Lung (tissue), 17 donors: ENCODE measurements at places on chromosomes 3 and 15. TPM values are rescaled to one million over a fixed set of nuclear protein-coding genes. Genes with fewer than 3 reads are reported as not detected.

GRCh38 chr3:60772584-60772983, 478.7 kb downstream of the FHIT start:
- H3K36me3 ChIP-seq: no peaks in the 10 kb centered on the region
- H3K27me3 ChIP-seq: no peaks in the 10 kb centered on the region
- H3K27ac ChIP-seq: no peak overlapping the region
- peaks cover 3% of the 10 kb centered on the region for H3K4me1 ChIP-seq

- no peak for DNase-seq
- H3K27me3 ChIP-seq: no peaks in the 10 kb centered on the region
- H3K27ac ChIP-seq: no peak overlapping the region
- no peak overlapping the region for H3K4me3 ChIP-seq
- peaks cover 1% of the 10 kb centered on the region for H3K4me1 ChIP-seq
These were observed 67.9 kb upstream of the TMEM115 start for GRCh38 chr3:50427217-50427616.

GRCh38 chr3:194137506-194138474, 1.8 kb downstream of the HES1 start:
- H3K4me1 ChIP-seq: peaks cover 12% of the 10 kb centered on the region
- H3K27me3 ChIP-seq: no peaks in the 10 kb centered on the region
- no peaks in the 10 kb centered on the region for H3K36me3 ChIP-seq

DNA sequence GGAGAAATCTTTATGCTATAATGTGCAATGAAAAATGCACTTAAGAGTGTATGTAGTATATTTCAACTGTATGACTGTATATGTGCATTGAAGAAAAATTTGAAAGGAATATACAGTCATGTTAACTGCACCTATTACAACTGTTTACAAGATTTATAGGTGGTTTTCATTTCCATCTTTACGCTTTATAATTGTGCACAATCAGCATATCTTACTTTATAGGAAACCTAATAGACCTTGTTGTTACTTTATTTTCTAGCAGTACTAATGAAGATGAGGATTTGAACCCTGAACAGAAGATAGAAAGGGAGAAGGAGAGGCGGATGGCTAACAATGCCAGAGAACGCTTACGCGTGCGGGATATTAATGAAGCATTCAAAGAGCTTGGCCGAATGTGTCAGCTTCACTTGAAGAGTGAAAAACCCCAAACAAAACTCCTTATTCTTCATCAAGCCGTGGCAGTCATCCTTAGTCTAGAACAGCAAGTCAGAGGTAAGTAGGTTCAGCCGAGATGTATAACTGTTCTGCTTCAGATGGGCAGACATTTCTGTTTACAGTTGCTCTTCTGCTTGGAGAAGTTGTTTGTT, 103.4 kb upstream of the CGNL1 start:
- no peak for DNase-seq
- H3K27ac ChIP-seq: no peak overlapping the region
- no peaks in the 10 kb centered on the region for H3K27me3 ChIP-seq
- H3K4me1 ChIP-seq: no peaks in the 10 kb centered on the region
- no peak overlapping the region for H3K4me3 ChIP-seq
- peaks cover 12% of the 10 kb centered on the region for H3K36me3 ChIP-seq

- H3K4me1 ChIP-seq: no peaks in the 10 kb centered on the region
- H3K27ac ChIP-seq: no peak overlapping the region
- no peaks in the 10 kb centered on the region for H3K36me3 ChIP-seq
- peak; percentile 15 for DNase-seq
- no peak overlapping the region for H3K4me3 ChIP-seq
These were observed 87.6 kb upstream of the KBTBD8 start for GRCh38 chr3:66910266-66911055.

DNA sequence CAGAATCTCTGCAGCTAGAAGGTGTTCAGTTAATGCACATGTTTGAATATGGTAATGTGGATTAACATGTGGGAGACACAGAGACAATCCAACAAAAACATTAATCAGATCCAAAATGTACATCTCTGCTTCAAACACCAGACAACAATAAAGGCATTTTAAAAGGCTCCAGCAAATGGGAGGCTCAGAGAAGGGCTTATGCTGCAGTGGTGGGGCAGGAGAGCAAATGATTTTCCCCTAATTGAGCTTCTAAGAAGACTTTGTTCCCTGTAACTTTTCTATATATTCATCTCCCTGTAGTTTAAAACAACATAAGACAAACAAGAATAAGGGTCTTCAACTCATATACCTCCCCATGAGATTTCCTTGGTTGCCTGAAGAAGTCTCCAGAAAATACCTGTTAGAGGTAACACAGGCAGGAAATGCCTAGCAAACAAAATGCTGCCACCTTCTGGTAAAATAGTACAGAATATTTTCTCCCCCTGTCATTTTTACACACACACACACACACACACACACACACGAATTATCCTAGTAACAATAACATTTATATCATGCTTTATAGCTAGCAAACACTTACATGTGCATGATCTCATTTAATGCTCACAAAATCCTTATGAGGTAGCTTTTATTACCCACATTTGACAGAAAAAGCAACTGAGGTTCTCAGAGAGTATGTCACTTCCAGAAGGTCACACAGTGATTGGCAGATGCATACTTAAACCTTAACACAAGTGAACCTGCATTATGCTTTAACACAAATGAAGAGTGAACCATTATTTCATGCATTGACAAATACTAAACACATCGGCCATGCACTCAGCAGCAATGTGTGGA, 123.4 kb upstream of the MB21D2 start:
- H3K4me3 ChIP-seq: no peak overlapping the region
- no peaks in the 10 kb centered on the region for H3K36me3 ChIP-seq
- peak; percentile 43 for DNase-seq
- no peaks in the 10 kb centered on the region for H3K4me1 ChIP-seq

DNA sequence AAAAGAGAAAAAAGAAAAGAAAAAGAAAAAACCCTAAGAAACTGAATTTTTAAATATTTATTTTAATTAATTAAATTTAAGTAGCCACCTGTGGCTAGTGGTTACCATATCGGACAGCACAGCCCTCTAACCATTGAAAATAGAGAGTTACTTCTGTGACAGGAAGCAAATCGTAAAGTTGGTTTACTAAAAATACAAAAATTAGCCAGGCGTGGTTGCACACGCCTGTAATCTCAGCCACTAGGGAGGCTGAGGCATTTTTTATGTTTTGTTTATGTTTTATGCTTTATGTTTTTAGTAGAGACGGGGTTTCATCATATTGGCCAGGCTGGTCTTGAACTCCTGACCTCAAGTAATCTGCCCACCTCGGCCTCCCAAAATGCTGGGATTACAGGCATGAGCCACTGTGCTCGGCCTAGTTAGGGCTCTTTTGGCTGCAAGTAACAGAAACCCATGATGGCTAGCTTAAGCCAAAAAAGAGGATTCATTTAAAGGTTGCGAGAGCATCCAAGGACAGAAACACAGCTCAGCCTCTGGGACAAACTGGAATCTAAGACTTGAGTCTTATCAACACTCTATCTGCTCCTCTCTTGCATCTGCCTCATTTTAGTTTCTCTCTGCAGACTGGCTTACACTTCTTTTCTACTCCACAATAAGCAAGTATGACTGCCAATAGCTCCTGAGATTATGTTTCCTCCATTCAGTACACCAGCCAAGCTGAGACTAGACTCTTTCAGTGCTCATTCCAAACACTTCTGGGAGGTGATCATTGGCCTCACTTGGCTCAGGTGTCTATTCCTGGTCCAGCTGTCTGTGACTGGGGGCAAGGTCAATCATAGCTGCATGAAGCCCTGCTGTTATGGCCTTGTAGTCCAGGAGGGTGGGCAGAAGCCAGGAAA, 6.8 kb upstream of the SKIL start:
- H3K27ac ChIP-seq: no peak overlapping the region
- no peaks in the 10 kb centered on the region for H3K27me3 ChIP-seq
- DNase-seq: no peak
- no peaks in the 10 kb centered on the region for H3K36me3 ChIP-seq
- peaks cover 4% of the 10 kb centered on the region for H3K4me1 ChIP-seq

KCNMB2 gene
- total RNA-seq: 1.7 TPM

CADM2 gene
- total RNA-seq: 3.3 TPM

CD276 gene
- total RNA-seq: 39.5 TPM

ARPP21 gene
- total RNA-seq: 0.71 TPM

CD96 gene
- total RNA-seq: 3.1 TPM
